Inflammatory macrophage (primary cell): ENCODE measurements at places on chromosomes 16 and 17.

- DNase-seq: no peak
Observed at GRCh38 chr17:10657148-10657547, at the start of gene MYH3. TSS of gene MYH3 (minus strand) at chr17:10657309. CDS start at chr17:10655064, 2,245 bp downstream.

DNA sequence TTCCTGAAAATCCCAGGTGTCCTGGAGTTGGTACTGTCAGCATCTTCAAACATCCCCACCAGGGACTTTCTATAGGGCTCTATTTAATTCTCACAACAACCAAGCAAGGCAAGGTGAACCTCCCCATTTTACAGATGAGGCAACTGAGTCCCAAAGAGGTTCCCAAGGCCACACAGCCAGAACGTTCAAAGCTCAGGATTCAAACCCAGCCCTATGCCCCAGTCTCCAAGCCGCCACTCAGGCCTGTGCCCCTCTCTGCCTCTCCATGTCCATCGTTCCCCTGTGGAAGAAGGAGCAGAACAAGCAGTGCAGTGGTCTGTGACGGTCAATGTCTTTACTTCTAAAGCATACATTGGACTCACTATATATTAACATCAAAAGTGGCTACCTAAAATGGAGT lies 6.1 kb downstream of the ZNF319 start:
- DNase-seq: no peak

- DNase-seq: no peak
Observed at GRCh38 chr17:35214631-35215273, 20.6 kb upstream of the SLC35G3 start.

- DNase-seq: no peak
Observed at GRCh38 chr17:82330322-82331239, 3.0 kb downstream of the SECTM1 start.

GRCh38 chr16:75488322-75488721 lies 6.9 kb downstream of the CHST6 start:
- no peak for DNase-seq

GRCh38 chr17:62628831-62629555 lies 1.5 kb downstream of the MRC2 start:
- no peak for DNase-seq

- no peak for DNase-seq
Observed at GRCh38 chr17:35732806-35733136, 1.3 kb downstream of the RASL10B start.

DNA sequence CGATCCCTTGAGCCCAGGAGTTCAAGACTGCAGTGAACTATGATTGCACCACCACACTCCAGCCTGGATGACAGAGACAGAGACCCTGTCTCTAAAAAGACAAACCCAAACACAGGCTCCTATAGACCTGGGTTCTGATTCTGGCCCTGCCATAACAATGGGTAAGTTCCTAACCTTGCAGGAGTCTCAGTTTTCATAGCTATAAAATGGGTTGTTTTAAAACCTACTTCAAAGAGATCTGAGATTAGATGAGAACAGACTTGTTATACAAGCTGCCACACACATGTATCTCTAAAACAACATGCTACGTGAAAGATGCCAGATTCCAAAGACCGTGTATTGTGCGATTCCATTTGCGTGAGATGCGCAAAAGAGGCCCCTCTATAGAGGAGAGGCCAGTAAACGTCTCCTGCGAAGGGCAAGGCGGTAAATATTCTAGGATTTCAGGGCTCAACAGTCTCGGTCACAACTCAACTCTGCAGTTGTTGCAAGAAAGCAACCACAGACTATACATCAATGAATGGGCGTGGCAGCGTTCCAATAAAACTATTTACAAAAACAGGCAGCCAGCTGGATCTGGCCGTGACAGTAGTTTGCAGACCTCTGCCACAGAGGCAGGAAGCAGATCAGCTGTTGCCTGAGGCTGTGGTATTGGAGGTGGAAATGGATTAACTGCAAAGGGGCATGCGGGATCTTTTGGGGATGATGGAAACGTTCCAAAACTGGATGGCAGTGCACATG lies 5.9 kb downstream of the CORO7 start:
- DNase-seq: no peak

GRCh38 chr17:77318491-77319210 lies 177.9 kb downstream of the SEC14L1 start:
- peak; percentile 59 for DNase-seq
